ENCODE measurements at places on chromosomes 7 and 10.
A peak's percentile ranks its signal among the peaks of the same experiment; 100 is the strongest.

DNA sequence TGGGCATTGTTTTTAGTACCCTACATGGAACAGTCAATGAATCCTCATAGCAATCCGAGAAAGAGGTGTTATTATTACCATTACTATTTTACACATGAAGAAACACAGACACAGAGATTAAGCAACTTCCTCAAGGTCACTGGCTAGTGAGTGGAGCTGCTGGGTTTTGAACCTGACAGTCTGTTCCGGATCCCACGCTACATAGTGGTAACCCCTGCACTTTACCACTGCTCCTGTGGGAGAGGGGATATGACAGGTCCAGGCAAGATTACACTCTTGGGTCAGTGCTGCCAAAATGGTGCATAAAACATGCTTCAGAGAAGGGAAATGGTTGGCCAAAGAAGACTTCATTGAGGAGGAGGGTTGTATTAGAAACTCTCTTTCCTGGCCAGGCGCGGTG is 185.7 kb downstream of the XPNPEP1 start:
- DNase-seq, result no peak

DNA sequence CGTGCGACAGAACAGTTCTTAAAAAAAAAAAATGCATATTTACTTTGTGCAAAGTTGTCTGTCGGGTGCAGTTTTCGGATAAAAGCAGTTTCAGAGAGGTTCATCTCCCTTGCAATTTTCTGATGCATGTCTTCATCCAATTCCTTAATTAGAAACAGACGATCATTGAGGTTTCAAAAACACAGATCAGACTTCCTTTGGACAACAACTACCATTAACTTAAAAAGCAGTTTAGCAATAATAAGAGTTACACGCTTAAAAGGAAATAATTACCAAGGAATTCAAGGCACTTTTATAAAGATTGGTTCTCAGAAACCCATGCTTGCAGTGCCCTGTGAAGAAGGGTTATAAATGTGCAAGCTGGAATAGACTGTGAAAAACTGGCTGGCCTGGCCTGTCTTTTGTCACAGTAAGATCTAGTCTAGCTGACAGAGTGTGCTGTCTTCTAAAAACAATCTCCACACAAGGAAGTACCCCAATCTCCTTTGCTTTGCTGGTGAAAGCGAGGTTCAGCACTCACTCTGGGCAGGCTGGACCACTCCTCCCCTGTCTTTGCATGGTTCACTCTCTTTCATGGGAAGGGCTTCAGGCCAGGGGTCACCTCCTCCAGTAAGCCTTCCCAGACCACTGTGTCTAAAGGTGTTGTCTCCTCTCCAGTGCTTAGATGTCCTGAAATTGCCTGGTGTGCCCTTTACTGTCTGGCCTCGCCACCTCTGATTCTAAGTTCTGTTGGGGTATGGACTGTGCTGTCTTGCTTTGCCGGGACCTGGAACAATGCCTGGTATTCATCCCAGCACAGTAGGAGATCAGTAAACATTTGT is 34.8 kb upstream of the HNRNPH3 start:
- DNase-seq, result no peak

DNA sequence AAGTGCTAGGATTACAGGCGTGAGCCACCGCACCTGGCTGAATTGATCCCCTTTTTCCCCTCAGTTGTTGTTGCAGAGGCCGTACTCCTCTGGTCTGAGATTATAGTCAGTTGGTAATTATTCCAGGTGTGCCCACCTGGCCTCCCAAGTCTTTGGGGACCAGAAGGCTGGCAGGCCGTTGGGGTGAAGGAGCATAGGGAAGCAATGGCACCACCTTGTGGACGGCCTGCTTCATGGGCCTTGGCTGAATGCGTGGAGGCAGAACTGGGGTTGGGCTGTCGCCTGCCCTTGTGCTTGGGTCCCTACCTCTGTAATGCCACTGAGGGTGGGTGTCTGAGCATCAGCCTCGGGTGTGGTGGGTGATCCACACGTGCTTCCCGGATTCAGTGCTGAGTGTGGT is 125.7 kb downstream of the RGS10 start:
- DNase-seq, result peak; percentile 77

GRCh38 chr7:21261627-21262594 is 166.0 kb upstream of the SP4 start:
- DNase-seq, result peak; percentile 7

GRCh38 chr10:5640036-5640435 is 26.4 kb downstream of the ASB13 start:
- DNase-seq, result no peak

DNA sequence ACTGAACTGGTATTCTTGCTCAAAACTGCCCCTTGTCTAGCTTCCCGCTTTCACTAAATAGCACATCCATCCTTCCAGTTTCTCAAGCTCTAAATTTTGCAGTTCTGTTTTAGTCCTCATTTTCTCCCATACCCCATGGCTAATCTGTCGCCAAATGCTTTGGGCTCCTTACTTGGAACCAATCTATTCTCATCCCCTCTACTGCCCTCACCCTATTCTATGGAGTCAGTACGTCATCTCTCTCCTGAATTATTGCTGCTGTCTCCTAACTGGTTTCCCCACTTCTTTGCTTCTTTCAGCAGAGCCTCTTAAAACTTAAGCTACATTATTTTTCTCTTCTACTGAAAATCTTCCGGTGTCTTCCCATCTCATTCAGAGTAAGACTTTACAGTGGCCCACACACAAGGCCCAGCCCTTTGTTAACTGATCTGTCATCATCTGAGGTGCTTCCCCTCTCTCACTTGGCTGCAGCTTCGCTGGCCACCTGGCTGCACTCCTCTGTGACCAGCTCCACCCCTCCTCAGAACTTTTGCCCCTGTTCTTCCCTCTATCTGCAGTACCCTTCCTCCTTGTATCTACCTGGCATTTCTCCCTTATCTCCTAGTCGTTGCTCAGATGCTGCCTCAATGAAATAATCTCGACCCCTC is 9.9 kb downstream of the STARD3NL start:
- no peak for DNase-seq

DNA sequence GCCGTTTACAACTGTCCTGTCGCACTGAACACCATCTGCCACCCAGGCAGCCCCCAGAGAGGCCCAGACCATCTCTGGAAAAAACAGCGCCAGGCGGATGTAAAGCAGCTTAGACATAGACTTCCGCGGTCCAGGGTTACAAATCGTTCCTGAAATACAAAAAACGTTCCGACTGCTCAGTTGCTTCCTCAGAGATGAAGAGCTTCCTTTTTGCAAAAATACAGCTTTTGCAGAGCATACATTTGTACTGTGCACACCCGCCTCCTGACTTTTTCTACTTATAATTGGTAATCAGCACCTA is 11.4 kb downstream of the DAGLB start:
- DNase-seq, result no peak

DNA sequence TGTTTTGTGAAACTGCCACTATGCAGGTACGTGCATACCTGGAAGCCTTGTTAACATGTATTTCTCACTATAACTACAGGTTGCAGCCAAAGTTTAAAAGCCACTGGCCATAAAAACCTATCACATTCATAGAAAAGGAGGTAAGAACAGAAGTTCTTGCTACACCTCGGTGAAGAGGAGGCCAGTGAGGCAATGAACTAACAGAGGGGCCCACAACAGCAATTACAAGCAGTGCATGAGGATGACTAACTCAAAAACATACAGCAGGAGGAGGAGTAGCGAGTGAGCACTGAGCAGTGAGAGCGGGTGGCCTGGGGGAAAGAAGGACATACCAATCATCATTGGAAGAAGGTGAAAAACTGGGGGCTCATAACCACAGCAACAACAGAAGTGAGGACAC is 51.6 kb downstream of the NUDCD3 start:
- no peak for DNase-seq

- DNase-seq, result peak; percentile 12
Observed at GRCh38 chr7:99109108-99110051, 34.5 kb downstream of the SMURF1 start.

GRCh38 chr7:158108646-158109293 is 478.9 kb downstream of the PTPRN2 start:
- no peak for DNase-seq

- no peak for DNase-seq
Observed at GRCh38 chr7:114409750-114410149, 4.9 kb upstream of the FOXP2 start.

DNA sequence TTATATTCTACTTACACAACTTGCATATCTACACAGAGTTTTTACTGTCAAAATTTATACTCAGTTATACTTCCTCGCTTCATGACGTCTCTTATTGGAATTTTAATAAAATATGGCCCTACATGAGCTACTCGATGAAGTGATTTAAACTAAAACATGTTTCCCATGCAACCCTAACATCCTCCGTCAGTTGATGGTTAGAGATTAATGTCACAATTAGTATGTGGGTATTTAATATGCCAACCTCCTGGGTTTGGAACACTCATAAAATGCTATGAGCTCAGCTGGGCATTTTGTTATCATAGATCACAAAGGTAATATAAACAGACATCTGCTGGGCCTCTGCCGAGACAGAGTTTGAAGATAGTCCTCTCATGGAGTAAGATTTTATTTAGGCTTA is 66.5 kb downstream of the GNAT3 start:
- no peak for DNase-seq

GRCh38 chr7:69922026-69922803 is 323.9 kb downstream of the AUTS2 start:
- no peak for DNase-seq

DNA sequence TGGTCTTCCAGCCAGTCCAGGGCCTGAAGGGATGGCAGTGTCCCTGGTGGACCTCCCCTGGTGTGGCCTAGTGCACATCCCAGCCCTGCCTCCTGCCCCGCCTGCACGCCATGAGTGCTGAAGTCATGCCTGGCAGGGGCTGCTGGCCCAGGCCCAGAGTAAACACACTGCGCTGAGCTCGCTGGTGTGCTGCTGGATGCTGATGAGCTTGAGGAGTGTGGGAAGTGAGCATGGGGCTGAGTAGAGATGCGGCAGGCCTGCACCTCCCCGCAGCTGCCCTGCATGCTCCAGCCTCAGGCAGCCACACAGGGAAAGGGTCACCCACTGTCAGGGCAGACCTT is 43.2 kb downstream of the HTRA1 start:
- no peak for DNase-seq

- no peak for DNase-seq
Observed at GRCh38 chr7:116097365-116098009, 66.9 kb upstream of the TFEC start.

- DNase-seq, result no peak
Observed at GRCh38 chr7:70325509-70326101, 727.3 kb downstream of the AUTS2 start.

DNA sequence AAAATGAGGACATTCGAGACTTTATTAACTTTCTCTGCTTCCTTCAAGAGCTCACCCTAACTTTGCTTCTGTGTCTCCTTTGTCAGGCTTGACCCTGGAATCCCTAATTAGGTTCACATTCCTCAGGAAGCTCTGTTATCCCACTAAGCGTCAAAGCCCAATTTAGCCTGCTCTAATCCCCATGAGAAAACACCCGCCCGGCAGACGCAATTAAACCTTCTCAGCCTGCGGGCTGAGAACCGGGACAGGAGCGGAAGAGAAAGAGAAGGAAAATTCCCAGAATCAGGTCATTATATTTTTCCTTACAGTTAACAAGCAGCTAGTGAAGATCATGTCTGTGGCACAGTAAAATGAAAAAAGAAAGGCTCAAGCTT is 93.0 kb downstream of the TNS3 start:
- no peak for DNase-seq

- no peak for DNase-seq
Observed at GRCh38 chr7:27994639-27995038, 186.0 kb downstream of the JAZF1 start.

GRCh38 chr10:48996-49395 is at the start of gene TUBB8:
TUBB8 (minus strand) TSS chr10:49296; CDS start chr10:49238, 58 bp downstream.
- DNase-seq, result no peak

DNA sequence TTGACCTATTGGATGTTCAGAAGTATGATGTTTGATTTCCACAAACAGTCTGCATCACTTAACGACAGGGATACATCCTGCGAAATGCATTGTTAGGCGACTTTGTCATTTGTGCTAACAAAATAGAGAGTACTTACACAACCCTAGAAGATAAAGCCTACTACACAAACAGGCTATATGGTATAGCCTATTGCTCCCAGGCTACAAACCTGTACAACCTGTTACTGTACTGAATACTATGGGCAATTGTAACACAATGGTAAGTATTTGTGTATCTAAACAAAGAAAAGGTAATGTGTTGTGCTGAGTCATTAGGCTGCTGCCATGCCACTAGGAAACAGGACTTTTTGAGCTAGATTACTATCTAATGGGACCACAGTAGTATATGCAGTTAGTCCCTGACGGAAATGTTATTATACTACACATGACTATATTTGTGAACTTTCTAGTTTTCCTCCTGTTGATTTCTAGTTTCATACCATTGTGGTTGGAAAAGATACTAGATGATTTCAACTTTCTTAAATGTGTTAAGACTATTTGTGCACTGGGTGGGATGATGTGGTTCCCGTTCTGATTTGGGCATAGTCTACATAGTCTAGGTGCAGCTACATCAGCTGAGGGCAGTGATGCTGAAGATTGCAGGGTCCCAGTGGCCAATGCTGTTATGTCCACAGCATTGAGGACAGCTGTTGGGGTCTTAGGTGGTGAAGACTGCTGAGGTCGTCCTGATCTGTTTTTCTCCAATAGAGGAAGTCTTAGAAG is 161.7 kb downstream of the HTR7 start:
- DNase-seq, result no peak

- no peak for DNase-seq
Observed at GRCh38 chr10:93462881-93463280, 19.3 kb downstream of the MYOF start.

- DNase-seq, result no peak
Observed at GRCh38 chr7:81081616-81082015, 162.8 kb upstream of the SEMA3C start.

DNA sequence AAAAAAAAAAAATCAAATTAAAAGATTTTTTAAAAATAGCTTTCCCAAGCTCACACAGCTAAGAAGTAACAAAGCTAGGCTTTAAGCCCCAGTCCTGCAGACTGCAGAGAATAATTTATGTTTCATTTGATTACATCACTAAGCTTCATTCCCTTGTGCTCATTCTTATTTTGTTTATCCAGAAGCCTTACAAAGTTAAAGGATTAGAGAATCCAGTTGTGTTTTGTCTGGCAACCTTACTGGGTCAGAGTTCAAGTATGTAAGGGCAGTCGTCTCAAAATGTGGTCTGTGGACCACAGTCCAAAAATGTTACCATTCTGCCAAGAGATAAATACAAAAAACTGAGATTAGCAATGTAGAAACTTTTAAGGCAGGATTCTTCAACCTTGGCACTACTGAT is 32.1 kb upstream of the EZH2 start:
- DNase-seq, result no peak

GRCh38 chr10:90621577-90621976 is 236.3 kb downstream of the HTR7 start:
- no peak for DNase-seq

GRCh38 chr7:155230169-155230593 is 67.5 kb upstream of the INSIG1 start:
- DNase-seq, result no peak

GRCh38 chr7:99579281-99579955 is 18.6 kb upstream of the TMEM225B start:
- DNase-seq, result no peak
